ENCODE measurements at places on chromosomes 16 and 17. TPM values are rescaled to one million over a fixed set of nuclear protein-coding genes. Genes with fewer than 3 reads are reported as not detected.

Gene PSMC3IP
- total RNA-seq, result 9.0 TPM

- DNase-seq, result no peak
These were observed 9.0 kb downstream of the STAT5B start for GRCh38 chr17:42266918-42267766.

- no peak for DNase-seq
These were observed 106.3 kb upstream of the CRHR1 start for GRCh38 chr17:45677770-45678169.

DNA sequence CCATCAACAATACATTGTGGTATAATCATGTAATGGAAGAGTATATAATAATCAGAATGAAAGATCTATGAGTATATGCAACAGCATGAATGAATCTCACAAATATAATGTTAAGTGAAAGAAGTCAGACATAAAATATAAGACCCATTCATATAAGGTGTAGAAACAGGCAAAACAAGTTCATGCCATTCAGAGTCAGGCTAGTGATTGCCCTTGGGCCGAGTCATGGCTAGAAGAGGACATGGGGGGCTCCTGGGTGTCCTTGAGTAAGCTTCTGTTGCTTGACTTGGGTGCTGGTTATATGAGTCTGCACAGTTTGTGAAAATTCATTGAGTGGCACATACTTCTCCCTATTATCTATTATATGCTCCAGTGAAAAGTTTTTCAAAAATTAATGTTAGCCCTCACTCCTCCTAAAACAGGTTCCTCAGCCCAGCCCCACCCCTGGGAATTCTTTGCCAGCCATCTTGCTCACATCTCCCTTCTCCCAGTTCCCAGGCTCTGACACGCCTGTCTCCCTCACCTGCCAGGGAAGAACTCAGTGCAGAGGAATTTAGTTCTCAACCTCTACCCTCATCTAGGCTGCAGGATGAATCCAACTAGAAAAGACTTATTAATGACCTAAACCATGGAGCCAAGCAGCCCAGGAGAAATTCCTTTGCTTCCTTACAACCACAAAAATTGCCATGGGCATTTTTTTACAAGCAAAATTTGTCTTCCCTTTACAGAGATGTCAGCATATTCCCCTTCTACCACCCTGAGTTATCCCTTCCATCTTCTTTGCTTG, 52.4 kb upstream of the NFAT5 start:
- DNase-seq, result no peak

Gene C16orf89
- not detected for total RNA-seq

DNA sequence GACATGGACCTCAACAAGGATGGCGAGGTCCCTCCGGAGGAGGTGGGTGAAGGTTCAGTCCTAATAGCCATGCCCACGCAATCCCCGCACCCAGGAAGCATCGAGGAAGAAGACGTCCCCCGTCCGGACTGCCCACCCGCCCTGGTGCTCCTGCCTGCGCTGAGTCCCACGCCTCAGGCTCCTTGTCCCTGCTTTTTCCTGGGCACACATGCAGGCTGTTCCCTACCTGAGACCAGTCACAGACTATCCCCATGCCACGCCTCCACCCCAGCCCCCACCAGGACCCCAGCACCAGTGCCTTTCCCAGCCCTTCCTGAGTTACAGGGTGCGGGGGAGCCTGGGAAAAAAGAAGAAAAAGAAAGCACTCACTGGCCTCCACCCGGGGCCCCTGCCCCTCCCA, 9.0 kb downstream of the FKBP10 start:
- DNase-seq, result no peak

DNA sequence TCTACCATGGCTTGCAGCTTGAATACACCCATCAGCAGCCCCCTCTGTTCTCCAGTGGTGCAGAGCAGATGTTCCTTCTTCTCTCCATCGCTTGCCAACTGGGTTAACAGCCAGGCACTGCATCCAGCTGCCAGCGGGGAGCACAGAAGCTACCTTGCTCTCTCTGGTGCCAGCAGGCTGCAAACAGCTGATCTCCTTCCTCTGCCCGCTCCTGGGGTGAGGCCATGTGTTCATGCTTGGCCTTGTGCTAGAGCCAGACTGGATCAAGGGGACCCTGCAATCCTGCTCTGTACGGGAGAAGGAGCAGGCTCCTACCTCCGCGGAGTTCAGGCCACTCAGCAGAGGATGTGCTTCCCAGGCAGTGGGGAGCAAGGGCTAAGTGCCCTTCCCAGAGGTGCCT, 24.1 kb upstream of the ENGASE start:
- DNase-seq, result no peak

Gene GPS1
- 88.7 TPM for total RNA-seq

DNA sequence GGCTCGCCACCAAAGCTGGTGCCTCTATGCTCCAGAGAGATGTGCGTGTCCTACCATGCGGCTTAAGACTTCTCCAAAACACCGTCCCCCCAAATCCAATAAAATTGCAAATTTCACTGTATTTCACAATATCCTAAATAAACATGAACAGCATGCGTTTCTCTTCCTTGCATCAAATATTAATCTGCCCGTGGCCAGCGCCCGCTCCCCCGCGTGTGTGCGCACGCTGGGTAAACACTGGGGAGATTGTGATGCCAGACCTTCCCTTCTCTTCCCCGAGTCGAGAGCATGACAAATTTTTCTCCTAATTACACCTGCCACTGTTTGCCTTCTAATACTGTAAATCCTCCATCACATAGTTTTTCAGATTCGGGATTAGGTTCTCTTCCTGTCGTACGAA, 148.1 kb downstream of the MRM1 start:
- no peak for DNase-seq

DNA sequence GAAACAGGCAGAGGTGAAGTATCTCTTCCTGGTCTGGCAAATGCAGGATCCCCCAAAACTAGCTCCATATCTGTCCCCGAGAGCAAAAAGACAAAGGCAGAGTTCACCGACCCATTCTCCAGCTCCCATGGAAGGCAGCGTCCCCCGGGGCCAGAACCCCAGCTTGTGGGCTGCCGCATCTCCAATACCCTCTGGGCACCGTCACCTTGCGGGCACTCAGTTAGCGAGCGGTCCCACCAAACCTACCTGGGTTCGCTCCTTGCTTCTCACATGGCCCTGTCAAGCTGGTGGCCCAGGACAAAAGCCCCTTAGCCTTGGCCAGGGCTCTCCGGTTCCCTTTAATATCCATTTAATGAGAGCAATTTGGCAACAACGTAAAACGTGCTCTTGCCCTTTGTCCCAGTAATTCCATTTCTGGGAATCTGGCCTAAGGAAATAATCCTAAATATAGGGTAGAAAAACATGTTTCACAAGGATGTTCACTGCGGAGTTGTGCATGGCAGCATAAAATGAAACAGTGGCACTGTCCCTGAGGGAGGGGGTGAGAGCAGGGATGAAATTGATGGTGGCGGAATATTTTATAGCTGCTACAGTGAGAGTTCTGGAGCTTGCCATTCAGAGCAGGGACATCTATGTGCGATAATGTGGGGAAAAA, 157.1 kb downstream of the CMIP start:
- no peak for DNase-seq

DNA sequence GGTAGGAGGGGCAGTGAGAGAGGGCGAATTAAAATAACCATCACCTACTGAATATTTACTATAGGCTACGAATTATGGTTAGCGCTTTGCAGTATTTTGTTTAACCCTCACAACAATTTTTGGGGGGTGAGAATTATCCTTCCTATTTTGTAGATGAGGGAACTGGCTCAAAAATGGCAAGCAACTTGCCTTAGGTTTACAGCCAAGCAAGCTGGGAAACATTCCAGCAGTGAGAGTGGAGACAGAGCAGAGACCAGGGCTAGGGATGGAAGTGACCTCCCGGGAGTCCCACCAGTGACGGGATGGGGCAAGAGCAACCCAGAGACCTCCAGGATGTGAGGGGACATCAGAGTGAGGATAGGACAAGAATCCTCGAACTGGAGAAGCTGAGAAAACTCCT, 352 bp upstream of the VMO1 start:
- DNase-seq, result no peak

- no peak for DNase-seq
These were observed 613 bp downstream of the ECI1 start for GRCh38 chr16:2250652-2251295.

GRCh38 chr16:29876217-29876593, 13.2 kb upstream of the CDIPT start:
- no peak for DNase-seq

GRCh38 chr17:18993905-18994526, 10.5 kb downstream of the FAM83G start:
- DNase-seq, result no peak

- DNase-seq, result no peak
These were observed 127.7 kb downstream of the XYLT1 start for GRCh38 chr16:17343028-17343427.

Gene TMEM220
- total RNA-seq, result 2.4 TPM

DNA sequence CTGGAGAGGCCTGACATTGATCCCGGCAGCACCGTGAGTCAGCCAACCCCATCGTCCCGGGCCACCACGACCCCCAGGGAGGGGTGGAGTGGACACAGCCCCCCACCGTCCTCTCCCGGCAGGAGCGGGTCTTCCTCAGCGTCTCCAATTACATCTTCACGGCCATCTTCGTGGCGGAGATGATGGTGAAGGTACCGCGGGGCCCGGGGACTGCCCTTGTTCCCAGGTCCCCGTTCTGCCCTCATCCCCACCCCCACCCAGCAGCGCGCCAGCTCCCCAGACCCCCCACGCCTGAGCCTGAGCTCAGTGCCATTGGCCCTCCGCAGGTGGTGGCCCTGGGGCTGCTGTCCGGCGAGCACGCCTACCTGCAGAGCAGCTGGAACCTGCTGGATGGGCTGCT, 14.6 kb downstream of the TPSG1 start:
- DNase-seq, result no peak

GRCh38 chr16:81626181-81626674, 152.9 kb upstream of the PLCG2 start:
- no peak for DNase-seq

DNA sequence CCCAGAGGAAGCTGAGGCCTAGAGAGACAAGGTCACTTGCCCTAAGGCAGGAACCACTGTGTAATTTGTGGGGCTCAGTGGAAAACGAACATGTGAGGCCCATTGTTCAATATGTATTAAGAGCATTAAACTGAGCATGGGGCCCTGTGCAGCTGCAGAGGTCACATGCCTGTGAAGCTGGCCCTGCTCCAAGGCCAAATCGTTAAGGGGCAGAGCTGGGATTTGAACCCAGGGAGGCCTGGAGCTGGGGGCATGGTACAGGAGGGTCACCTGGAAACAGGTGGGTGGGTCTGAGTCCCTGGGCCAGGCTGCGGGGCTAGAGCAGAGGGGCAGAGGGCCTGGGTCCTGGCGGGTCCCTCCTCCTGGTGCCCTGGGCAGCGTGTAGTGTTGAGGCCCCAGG, 19.7 kb downstream of the C16orf74 start:
- no peak for DNase-seq

Gene HSD11B2
- total RNA-seq, result not detected

Gene ADAP2
- total RNA-seq, result 16.0 TPM

Gene RRN3
- 35.8 TPM for total RNA-seq

DNA sequence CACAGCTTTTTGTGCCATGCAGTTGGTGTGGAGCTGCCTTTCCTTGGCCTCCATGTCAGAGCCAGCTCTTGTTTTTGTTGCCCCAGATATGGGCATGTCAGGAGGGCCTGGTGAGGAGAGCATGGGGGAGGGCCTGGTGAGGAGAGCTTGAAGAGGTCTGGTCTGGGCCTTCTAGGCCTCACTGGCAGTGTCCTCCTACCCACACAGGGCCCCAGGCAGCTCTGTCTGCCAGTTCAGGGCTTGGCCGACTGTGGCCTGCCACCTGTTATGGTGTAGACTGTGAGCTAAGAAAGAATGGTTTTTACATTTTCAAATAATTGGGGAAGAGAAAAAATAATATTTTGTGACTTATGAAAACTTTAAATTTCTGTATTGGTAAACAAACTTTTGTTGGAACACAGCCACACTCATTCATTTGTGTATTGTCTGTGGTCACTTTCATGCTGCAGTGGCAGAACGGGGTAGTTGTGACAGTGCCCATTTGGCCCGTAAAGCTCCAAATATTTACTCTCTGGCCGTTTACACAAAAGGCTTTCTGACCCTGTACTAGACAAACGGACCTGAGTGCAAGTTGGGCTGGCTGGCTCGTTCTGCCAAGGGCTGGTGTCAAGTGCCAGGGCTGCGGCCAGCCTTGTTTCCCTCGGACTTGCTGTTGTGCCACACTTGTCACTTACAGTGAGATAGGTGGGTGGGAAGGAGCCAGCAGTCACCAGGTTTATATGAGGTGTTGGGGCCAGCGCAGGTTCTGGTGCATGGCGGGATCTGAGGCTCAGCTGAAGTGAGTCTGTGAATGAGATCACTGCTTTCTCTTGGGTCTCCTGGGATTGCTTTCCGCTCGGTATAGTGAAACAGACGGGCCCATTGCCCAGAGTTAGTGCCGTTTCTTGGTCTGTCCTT, 18.2 kb downstream of the PGS1 start:
- DNase-seq, result no peak

DNA sequence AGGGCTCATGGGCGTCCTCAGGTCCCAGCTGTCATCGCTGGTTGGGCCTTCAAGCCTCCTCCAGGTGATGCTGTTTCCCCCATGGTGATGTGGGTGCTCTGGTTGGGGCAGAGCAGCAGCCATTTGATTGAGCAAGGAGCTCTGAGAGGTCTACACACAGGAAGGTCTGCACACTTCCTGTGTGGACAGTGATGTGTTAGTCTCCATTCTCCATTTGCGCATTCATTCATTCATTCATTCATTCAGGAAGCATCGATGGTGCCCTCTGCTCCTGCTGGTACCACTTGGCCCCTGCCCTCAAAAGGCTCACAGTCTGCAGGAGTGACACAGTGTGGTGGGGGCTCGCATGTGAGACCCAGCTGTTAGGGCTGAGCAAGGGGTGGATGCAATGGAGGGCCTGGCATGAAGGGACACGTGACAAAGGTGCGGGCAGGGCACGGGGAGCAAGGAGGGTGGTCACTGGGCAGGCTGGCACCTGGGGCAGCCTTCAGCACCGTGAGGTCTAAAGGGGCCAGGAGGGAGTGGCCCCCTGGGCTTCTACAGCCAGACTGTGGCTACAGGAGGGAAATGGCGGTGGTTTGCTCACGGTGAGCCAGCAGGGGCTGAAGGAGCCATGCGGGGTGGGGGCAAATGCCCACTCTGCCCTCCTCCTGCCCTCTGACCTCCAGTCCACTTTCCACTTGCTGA, 1.5 kb downstream of the ADGRG3 start:
- no peak for DNase-seq

DNA sequence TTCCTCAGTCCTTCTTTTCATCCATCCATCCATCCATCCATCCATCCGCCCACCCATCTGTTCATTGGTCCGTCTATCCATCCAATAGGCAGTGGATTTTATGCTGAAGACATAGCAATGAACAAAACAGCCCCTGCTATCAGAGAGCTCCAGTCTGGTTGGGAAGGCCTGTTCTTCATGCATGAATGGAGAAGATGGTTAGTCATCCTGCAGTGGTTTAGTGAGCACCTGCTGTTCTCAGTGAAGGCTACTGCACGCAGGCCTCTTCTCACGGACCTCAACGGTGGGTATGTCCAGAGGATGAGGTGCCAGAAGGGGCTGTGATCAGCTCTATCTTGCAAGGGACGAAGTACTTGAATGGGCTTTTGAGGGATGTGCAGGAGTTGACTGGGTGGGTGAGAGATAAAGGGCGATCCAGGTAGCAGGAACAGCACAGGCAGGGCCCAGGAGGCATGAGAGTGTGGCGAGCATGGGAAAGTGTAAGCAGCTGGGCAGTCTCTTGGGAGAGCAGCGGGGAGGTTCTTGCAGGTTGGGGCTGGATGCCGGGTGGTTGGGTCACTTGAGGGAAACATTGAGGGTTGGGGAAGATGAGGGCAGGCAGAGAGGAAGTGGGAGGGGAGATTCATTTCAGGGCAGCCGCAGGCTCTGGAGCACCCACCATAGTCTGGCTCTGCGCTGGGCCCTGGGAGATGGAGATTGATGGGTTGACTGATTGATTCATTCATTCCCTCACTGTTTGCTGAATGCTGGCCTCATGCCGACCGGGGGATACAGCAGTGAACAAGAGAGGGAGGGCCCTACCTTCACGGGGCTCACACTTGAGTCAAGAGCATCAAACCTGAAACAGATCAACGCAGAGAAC, 115.0 kb upstream of the CIBAR2 start:
- no peak for DNase-seq

Gene WNT3
- 1.0 TPM for total RNA-seq
